ENCODE measurements at places on chromosomes 11 and 22.

GRCh38 chr11:76598426-76598839 is 72.1 kb downstream of the LRRC32 start:
- no peak for DNase-seq

- no peak for DNase-seq
Observed at GRCh38 chr11:2701230-2701629, 1.4 kb upstream of the KCNQ1OT1 start.

- DNase-seq: no peak
Observed at GRCh38 chr11:44324749-44325525, 15.0 kb upstream of the ALX4 start.

- no peak for DNase-seq
Observed at GRCh38 chr11:134134167-134134566, 65.3 kb downstream of the JAM3 start.

- DNase-seq: no peak
Observed at GRCh38 chr11:6094186-6094585, 13.3 kb upstream of the OR56B4 start.

GRCh38 chr22:38325587-38325986 is 8.4 kb upstream of the CSNK1E start:
- DNase-seq: no peak

DNA sequence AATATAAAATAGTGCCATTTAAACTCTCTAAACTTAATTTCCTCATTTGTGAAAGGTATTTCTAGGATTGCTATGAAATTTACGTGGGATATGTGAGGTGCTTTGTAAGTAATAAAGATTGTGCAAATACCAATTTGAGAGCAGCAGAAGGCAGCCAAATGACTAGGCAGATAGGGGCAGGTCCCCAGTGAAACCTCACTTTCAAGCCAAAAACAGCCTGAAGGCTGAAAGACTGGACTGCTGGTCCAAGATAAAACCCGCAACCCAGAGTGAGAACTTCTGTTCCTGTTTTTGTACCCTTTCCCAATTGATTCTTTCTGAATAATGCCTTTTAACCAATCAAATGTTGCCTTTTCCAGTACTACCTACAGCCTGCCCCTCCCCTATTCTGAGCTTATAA is 7.2 kb downstream of the DTX4 start:
- no peak for DNase-seq

DNA sequence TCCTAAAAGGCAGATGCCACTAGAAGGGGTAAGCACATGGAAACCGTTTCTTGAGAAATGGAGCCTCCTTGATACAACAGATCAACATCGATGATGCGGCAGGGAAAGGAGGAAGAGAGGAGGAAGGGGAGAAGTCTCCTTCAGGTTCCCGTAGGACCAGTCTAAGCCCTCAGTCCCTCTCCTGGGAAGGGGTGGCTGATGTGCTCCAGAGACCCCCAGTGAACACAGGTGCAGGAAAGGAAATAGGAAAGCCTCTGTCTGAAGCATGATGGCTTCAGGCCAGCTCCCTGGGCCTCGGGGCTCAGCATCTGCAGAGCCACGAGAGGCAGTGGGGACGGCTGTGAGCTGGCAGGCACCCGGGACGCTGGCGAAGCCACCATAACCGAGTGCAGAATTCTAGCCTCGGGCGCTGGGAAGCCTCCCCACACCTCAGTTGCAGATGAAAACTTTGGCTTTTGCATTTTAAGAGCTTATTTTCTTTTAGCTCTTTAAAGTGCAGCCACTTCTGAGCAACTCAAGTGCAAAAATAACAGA is 1.8 kb downstream of the SPATA19 start:
- no peak for DNase-seq

DNA sequence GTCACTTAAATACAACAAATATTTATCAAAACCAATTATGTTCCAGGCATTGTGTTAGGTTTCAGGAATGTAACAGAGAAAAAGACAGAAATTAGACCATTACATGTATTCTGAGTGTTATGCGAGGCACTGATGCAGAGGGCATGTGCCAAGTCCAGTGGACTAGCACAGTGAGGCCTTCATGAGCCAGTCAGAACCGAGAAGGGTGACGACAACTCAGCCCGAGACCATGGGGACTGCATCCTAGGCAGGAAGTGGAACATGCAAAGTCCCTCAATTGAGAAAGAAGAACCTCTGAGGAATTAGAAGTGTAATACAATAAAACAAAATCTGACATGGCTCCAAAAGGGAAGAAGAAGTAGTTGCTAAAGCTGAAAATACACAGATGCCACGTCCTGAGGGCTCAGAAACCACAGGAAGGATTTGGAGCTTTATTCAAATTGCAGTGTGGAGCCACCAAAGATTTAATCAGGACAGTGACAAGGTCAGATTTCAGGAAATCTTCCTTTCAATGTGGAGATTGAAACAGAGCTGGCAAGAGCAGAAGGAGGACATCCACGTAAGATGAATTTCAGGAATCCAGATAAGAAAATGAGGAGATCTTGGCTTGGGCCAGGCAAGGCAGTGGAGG is 529.6 kb downstream of the NTM start:
- no peak for DNase-seq

GRCh38 chr11:28536504-28537267 is 428.5 kb downstream of the METTL15 start:
- DNase-seq: no peak

DNA sequence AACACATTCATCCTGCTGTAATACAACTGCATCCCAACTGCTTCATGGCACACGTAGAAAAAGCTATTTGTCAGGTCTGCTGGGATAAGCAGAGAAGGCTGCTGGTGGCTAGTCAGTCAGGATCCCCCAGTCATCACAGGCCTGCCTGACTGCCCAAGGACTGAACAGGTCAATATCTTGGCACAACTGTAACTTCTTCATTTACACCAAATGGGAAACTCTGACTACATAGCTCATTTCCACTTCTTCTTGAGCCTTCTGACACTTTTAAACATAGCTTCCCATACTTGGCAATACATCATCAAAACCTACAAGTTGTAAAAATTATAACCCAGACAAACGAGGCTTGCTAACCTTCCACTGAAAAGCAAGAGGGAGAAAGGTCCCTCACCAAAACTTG is 2.8 kb downstream of the TMEM9B start:
- no peak for DNase-seq

- DNase-seq: no peak
Observed at GRCh38 chr11:103537904-103538502, 428.8 kb downstream of the DYNC2H1 start.

DNA sequence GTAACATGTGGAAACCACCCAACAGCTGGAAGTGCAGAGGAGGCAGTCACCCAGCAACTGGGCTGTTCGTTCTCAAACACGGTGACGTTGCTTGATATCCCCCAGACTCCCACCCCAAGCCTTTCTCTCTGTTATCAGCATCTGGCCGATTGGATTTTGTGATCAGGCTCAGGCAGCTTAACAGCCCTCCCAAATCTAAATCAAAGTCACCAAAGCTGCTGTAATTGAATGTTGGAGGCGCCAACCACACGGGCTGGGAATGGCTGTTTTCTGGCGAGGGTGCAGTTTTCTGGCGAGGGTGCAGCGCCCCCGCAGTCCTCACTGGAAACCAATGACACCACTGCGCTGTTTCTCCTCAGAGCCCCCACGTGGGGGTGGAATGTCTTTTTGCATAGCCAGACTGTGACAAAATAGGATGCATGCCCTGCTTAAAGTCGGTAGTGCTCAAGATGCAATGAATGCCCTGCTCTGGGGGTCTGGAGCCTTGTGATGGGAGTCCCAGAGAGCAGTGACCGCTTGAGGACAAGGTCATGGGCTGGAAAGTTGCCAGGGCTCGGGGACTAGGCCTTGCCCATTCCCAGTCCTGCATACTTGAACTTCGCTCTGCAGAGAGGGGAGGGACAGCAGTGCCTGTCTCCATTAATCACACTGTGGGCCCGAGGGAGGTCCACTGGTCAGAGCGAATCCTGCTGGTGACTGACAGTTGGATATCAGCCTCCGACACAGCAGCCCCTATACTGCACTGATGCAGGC is 105.3 kb downstream of the MORC2 start:
- no peak for DNase-seq

- no peak for DNase-seq
Observed at GRCh38 chr22:19387038-19387437, 44.5 kb downstream of the HIRA start.

- no peak for DNase-seq
Observed at GRCh38 chr11:92304271-92304670, 79.7 kb downstream of the FAT3 start.

DNA sequence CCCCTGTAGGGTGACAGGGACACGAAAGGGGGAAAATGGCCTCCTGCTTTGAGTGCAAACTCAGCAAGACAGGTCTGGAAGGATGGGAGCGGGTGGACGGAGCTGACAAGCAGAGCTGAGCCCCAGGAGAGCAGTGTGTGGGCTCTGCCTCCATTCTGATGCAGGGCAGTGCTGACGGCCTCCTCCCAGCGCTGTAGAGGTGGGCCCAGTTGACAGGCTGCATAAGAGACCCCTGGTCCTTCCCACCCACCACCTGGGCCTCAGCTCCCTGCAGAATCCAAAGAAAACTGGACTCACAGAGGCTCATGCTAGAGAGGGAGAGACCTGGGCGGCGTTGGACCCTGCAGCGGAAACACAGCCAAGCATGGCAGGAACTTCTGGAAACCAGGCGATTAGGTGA is 1113.4 kb downstream of the BRD1 start:
- no peak for DNase-seq

DNA sequence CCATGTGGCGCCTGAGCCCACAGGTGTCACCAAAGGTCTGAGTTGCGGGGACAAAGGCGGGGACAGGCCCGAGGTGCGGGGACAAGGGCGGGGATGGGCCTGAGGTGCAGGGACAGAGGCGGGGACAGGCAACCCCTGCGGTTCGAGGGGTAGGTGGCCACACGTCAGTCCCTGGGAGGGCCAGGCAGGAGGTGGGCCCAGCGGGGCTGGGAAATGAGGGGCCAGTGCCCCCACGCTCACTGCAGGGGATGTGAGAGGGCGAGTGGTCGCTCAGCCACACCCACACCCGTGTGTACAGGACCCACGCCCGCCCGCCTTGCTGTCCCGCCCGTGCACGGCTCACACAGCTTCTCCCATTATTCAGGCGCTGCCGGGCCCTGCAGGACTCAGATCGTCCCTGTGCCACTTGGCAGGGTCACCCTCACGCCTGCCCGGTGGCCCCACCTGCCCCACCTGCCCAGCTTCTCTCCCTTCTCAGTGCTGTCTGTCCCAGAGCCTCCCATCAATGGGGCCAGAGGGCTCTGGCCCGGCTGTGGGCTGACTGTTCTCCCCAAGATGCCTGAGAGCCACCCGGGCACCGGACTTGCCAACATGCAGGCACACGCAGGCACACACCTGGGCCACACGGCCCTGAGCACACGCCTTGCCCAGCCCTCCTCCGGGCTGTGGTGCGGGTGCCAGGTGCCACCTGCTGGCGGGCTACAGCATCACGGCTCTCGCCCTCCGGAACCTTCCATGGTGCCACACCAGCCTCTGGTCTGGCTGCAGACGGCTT is 14.2 kb upstream of the MUC6 start:
- no peak for DNase-seq

DNA sequence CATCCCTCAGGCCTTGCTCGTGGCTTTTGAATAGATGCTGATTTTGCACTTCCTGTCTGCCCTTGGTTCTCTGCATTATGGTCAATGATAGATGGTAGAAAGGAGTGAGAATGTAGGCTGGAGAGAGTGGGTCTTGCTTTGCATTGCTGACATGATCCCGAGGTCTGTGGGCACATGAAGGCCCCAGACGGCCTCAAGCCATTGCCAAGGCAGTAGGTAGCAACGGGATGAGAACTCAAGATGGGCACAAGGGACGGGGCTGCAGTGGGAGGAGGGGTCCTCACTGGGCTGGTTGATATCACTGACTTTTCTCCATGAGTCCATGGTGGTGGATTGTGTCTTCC is 54.0 kb downstream of the GAB4 start:
- no peak for DNase-seq

- no peak for DNase-seq
Observed at GRCh38 chr22:36702842-36703215, 723 bp downstream of the CACNG2 start.

DNA sequence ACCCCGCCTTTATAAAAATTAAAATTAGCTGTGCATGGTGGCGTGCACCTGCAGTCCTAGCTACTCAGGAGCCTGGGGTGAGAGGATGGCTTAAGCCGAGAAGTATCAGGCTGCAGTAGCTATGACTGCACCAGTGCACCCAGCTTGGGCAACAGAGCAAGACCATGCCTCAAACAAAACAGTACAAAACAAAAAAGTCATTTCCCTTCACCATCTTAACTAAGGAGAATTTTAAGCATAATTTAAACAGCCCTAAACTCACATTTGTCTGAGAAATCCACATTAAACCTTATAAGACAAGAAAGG is 23.3 kb upstream of the TFIP11 start:
- no peak for DNase-seq

DNA sequence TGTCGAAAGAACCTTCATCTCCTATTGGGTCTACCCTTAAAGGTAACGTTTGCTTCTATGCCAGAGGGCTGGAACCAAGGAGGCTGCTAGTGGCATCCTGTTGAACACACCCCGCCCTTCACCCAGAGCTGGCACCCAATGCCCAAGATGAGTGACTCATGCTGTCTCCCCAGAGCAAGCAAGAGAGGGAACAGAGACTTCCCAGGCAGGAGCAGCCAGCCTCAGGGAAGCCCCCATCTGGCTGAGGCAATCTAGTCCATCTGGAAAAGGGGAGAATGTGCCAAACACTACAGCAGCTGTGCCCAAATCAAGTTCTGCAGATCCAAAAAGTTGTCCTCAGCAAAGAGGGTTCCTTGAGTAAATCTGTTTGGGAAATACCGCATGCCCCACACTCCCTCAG is 91.9 kb upstream of the TP53I11 start:
- no peak for DNase-seq

DNA sequence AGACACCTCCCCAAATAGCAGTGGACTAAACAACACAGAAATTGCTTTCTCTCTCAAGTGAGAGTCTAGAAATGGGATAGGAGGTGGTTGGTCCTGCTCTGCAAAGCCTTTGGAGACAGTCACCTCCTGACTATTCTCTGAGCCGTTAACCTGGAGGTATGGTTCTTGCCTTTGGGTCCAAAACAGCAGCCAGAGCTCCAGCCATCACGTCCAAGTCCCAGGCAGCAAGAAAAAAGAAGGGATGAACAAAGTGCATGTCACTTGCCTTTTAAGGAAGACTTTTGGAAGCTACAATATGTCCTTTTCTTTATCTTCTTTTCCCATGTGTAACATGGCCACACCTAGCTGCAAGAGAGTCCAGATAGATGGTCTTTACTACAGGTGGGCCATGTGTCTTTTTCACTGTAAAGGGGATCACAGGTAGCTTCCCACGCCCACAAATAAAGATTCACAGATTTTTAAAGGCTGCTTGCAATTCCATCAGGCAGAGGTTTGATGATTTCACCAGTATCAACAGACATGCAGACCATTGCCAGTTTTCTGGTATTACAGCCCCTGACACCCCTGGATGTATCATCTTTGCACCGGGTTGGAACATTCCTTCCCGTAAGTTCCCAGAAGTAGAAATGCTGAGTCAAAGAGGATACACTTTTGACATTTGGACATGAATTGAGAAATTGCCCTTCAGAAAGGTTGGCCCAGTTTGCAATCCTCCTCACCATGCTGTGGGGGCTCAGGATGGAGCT is 66.0 kb downstream of the MYEOV start:
- no peak for DNase-seq

DNA sequence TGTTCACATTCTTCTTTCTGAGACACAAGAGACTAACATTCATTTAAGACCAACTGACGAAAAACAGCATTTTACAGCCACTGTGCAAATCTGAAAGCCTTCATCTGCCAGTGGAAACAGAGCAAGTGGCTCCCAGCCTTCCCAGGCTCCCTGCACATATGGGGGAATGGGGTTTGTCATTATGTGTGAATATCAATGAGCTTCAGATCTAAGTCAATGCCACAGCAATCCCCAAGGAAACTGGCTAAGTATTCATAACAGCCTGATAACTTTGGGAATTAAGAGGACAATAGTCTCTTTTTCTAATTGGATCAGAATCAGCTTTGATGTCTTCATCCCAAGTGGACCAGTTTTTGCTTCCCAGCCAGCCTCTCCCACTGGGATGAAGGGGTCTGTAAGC is 66.9 kb downstream of the ABTB2 start:
- DNase-seq: no peak
